EL (cell line): ENCODE measurements at places on chromosomes 1 and 21.
A peak's percentile ranks its signal among the peaks of the same experiment; 100 is the strongest.

DNA sequence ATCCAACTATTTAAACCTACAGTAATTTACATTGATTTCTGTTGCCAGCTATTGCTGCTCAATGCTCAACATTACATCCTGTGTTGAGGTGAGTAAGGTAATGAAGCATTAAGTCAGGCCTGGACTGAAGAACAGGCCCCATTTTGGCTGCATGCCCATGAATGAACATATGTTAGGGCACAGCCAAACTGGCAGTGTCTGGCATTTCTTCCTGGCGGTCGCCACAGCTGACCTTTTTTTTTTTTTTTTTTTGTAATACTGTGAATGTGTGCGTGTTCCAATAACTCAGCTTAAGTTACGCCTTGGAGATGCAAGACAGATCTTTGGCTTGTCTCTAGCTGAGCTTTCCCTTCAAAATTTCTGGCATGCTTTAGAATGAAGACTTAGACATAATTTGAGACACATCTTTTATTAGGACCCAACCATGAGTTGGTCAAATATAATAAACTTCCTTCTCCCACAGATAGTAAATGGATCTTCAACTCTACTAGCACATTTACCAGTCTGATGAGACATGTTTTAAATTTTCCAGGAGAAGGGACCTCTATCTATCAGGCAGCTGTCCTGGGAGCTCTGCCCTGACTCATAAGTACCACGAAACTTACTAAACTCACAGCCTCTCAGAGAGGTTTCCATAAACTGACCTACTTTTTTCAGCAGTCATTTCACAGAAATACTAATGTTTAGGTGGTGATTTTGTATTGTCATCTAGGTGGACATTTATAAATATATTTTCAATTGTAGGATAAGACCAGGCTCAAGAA lies 341.1 kb upstream of the RUNX1 start:
- DNase-seq, result peak; percentile 25

DNA sequence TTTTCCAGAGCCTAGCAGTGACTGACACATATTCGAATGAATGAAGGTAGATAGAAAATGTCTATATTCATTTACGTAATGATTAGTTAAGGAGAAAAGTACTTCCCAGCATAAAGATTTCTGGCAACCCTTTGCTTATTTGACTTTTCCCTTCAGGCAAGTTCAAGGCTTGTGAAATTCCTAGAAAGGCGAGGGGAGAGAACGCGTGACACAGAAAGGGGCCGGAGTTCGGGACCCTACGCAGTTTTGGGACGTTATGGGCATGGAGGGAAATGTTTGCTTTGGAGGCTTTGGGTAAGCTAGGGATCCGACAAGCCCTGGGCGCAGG lies 472 bp upstream of the USP25 start:
- no peak for DNase-seq

GRCh38 chr1:114122941-114123618 lies 30.6 kb downstream of the SYT6 start:
- peak; percentile 85 for DNase-seq

DNA sequence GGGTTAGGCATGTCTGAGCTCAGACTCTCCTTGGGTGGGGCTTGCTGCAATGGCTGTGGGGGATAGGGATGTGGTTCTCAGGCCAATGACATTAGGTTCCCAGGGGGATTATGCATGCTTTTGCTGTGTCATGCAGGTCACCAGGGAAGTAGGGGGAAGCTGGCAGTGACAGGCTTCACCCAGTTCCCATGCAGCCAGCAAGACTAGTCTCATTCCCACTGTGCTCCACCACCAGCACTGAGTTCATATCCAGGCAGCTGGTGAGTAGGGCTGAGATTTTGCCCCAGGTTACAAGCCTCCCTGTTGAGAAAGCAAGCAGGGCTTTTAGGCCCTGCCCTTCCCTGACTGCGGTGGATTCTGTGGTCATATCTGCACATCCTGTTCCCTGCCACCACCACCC lies 32.1 kb upstream of the PLA2G5 start:
- DNase-seq, result peak; percentile 22

DNA sequence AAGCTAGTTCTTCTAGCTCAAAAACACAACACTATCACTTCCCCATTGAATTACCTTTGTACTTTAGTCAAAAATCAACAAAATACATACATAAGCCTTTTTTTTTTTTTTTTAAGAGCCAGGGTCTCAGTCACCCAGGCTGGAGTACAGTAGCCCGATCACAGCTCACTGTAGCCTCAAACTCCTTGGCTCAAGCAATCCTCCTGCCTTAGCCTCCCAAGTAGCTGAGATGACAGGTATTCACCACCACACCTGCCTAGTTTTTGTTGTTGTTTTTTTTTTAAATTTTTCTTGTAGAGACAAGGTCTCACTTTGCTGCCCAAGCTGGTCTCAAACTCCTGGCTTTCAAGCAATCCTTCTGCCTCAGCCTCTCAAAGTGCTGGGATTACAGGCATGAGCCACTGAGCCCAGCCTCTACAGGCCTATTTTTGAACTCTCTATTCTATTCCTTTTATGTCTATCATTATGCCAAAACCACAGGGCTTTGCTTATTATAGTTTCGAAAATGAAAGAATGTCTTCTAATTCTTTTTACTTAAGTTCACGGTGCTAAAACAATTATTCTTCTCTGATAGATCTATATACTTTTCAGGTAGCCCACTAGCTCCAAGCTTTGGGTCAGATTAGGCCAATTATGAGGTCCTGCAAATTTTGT lies 29.6 kb downstream of the GPBP1L1 start:
- DNase-seq, result no peak

- no peak for DNase-seq
Measured at GRCh38 chr21:31875496-31876015, 2.7 kb downstream of the HUNK start.
